NAMALWA (cell line): ENCODE measurements at places on chromosomes 4 and X.

DNA sequence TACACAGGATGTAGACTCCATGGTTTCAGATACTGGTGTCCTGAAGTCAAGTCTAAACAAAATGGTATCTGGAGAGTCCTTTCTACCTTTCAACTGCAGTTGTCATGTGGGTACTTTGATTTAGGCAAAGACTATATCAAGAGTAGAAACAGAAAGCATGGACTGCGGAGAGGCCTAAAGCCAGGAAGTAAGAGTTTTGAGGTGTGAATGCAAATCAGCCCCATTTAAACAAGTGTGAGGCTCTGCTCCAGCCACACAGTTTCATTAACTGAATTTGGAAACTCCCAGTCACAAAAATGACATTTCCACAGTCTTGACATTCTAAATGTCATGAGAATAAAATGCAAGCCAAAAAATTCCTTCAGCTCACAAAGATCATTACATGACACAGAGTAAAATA, 87.2 kb upstream of the MCF2 start:
- DNase-seq: peak; percentile 9

- DNase-seq: no peak
These were observed 9.5 kb downstream of the EPGN start for GRCh38 chr4:74317616-74318246.

GRCh38 chr4:36133658-36134057, 110.7 kb downstream of the ARAP2 start:
- no peak for DNase-seq

- no peak for DNase-seq
These were observed 3.2 kb upstream of the KLF8 start for GRCh38 chrX:56228914-56229313.

- DNase-seq: peak; percentile 4
These were observed 206.0 kb downstream of the BCOR start for GRCh38 chrX:39891781-39892180.

DNA sequence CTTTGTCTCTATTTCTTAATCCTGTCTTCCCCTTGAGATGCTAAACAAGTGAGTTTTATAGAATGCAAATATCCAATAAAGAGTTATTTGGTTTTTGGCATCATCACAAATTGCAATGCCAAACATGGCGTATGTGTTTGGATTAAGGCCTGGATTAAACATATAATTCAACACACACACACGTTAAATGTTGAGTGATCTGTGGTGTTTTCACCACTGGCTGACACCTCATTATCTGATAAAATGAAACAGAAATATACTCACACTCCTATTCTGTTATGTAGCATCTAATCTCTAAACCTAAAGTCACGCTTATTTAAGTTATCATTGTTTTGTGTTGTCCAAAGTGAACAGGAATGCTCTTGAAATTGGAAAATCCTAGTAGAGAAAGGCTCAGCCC, 506.2 kb downstream of the FSTL5 start:
- no peak for DNase-seq

GRCh38 chr4:81180916-81181315, 34.1 kb downstream of the PRKG2 start:
- no peak for DNase-seq

DNA sequence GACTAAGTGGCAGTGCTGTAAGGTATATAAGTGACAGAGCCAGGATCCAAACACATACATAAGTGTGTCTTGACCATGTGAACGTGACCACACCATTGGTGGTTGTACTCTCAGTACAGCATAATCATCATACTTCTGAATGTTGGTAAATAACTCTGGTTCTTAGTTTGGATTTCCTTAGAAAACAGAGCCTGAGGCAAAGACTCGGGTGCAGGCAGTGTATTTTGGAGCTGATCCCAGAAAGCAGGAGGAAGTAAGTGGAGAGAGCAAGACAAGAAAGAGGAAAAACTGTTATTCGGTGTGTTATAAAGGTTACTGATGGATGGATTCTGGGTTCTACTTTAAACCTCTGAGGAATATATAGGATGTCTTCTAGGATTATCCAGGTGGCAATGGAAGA, 127.9 kb downstream of the SLC39A8 start:
- no peak for DNase-seq

GRCh38 chr4:7937006-7937405, 2.7 kb downstream of the AFAP1 start:
- no peak for DNase-seq

- no peak for DNase-seq
These were observed 1.2 kb downstream of the ATP11C start for GRCh38 chrX:139931646-139932072.

- DNase-seq: no peak
These were observed 71.3 kb downstream of the PAK3 start for GRCh38 chrX:111167334-111167733.

GRCh38 chr4:8504279-8505007, 63.9 kb downstream of the TRMT44 start:
- DNase-seq: no peak

DNA sequence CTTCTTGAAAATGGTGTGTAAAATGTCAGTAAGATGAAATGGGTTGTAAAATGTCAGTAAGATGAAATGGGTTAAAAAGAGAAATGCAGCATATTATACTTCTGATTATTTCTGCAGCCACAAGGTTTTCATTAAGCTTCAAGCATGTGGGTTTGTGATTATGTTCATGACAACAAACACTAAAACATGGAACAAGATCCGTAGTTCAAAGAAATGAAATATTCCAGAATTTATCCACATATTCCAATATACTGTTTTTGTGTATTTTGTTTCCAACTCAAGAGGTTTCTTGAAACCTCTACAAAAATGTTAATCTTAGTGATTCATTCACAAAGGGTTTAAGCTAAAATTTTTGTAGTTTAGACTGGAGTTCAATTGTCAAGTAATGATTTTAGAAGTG, 84.0 kb downstream of the ADAMTS3 start:
- no peak for DNase-seq

- DNase-seq: no peak
These were observed 981.3 kb downstream of the C4orf33 start for GRCh38 chr4:130077275-130077674.

- no peak for DNase-seq
These were observed 29.8 kb downstream of the DYNLT3 start for GRCh38 chrX:37817579-37817978.

DNA sequence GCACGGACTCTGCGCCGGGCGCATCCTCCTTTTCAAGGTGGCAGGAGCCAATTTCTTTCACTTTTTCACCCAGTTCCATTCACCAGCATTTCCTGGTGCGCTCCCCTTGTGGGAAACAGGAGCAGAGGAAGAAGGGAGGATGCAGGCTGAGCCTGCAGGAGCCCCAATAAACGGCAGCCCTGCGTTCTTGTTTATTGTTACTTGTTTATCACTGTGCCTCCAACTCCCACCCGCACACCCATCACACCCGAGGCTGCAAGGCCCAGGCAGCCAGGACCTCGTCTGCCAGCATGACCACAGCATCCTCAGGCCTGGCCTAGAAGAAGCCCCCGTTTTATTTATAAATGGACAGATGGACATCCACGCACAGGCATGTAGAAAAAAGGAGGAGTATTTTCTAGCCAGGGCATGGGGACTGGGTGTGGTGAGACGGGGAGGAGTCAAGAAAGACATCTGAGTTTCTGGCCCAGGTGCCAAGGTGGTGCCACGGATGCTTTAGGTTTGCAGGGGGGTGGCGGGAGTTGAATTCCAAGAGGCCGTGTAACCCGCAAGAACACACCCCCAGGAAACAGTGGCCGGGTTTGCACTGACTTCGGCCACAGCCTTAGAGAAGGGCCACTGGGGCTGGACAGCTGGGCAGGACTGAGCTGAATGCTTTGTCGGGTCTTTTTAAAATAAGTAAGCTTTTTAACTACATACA, 51.7 kb downstream of the JAKMIP1 start:
- DNase-seq: no peak

DNA sequence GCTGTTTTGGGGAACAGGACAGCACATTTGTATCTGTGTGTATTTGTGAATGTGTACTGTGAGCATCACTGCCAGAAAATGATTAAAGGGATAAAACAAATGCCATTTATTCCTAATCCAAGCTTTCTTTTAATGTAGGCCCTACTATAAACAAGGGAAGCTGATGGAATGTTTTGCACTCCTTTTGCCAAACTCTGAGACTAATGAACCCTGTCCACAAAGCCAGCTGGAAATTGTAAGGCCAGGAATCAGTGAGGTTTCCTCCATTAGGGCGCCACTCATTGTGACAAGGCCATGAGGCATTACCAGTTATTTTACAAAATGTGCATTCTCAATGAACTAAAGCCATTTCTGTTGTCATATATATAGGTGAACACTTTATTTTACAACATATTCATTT, 163.0 kb upstream of the NAP1L5 start:
- no peak for DNase-seq

GRCh38 chr4:7078025-7078424, 10.2 kb upstream of the GRPEL1 start:
- DNase-seq: no peak

DNA sequence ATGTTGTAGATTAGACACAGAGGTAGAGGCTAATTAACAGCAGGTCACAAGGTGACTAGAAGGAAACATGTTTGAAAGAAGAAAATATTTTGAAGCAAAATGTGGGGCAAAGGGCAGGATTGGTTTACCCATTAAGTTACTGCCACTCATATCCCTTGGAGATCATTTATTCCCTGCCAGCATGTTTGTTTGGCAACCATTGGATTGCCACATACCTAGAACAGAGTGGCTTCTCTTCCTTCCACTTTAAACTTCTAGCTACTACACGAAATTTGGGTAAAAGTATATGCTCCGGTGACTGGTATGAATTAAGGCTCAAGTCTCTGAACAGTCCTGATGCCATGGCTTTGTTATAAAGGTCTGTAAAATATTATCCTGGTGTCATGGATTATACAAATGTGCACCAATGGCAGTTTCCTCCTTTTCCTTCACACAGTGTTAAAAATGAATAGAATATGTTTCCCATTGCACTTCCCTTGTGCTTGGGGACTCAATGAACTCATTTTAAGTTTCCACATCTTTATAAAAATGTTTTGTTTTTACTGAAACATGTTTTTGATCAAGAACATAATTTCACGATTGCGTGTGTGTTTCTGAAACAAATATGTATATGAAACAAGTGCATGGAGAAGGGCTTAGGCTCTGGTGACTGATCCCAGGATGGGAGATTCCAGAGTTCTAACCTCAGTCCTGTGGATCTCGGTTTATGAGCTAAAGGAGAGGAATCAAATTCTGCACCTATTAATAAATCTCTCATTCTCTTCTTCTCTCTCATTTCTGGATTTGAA, 12.3 kb downstream of the BMP3 start:
- no peak for DNase-seq

DNA sequence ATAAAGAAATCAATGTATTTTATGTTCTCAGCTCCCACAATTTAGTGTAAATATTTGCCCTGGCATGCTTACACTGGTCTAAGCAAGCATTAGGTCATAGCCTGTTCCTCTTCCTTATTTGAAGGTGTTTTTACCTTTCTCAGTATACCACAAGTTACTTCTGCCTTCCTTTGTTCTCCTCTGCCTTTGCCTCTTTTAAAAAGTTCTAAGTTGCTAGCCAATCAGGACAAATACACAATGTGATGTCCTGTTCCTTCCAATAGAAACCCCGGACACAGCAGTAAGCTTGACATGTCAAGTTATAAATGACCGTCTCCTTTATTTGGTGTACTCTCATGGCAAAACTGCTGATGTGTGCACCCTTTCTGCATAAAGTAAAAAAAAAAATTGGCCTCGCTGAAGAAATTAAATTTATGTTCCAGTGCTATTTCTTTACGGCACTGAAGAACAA, 49.4 kb downstream of the UGT2B10 start:
- no peak for DNase-seq
